ENCODE measurements at places on chromosomes 12 and 14.

DNA sequence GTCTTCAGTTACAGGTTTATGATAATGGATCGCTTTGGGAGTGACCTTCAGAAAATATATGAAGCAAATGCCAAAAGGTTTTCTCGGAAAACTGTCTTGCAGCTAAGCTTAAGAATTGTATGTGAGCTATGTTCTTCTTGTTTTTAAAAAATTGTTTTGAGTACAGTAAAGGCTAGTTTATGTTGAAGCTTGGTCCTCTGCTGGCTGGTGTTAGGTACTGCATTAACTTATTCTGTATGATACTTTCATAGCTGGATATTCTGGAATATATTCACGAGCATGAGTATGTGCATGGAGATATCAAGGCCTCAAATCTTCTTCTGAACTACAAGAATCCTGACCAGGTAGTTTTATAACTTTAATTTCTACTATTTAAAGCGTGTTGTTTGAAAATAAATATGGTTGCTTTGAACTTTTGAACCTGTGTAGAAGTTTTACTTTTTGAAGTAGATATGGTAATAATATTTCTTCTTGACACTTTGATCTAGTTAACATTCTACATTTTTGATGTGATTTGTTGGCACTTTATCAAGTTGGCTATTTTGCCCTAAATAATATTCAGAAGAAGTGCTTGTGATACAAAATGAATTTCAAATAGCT, 55.7 kb downstream of the VRK1 start:
- DNase-seq, result peak; percentile 40

GRCh38 chr12:1768615-1769014, 51.8 kb upstream of the LRTM2 start:
- no peak for DNase-seq

GRCh38 chr14:55349565-55349964, 62.1 kb downstream of the ATG14 start:
- DNase-seq, result no peak

DNA sequence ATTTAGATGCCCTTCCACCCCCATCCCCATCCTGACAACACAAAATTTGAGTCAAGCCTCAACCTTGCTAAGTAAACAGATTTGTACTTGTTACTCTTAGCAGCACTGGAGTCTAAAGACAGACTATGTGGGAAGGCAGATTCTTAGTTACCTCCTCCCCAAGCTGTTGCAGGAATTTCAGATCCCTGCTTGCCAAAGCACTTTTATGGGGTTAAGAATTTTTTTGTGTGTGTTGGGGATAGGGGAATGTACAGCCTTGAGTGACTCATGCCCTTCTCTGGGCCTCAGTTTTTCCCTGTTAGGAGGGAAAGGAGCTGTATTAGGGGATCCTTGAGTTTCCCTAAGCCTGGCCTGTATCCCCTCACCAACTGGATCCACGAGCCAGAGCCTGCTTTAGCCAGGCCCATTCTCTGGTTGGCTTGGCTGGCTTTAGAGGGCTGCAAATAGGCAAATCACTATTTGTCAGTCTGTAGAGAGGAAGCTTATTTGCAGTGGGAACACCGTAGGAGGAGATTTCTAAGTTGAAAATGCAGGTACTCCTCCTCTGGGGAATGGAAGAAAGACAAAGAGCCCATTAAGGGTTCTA, 27.7 kb upstream of the RNU6-8 start:
- DNase-seq, result peak; percentile 41

- DNase-seq, result no peak
Observed at GRCh38 chr14:67527756-67528155, 5.3 kb upstream of the PLEKHH1 start.

- no peak for DNase-seq
Observed at GRCh38 chr12:95997911-95998510, 1.9 kb upstream of the HAL start.

- DNase-seq, result no peak
Observed at GRCh38 chr14:61395115-61395725, 73.8 kb downstream of the PRKCH start.

GRCh38 chr14:38121320-38122020, 86.2 kb upstream of the SSTR1 start:
- DNase-seq, result no peak

- DNase-seq, result no peak
Observed at GRCh38 chr14:73887694-73888459, 1.2 kb downstream of the ZNF410 start.

- peak; percentile 78 for DNase-seq
Observed at GRCh38 chr14:59464486-59465315, 479 bp downstream of the GPR135 start.
